ENCODE measurements at places on chromosomes 7 and 10.

- no peak for ATAC-seq
Measured at GRCh38 chr10:90344226-90344625, 513.6 kb downstream of the HTR7 start.

GRCh38 chr7:4470246-4470645 lies 211.8 kb upstream of the FOXK1 start:
- ATAC-seq = no peak

GRCh38 chr10:119203006-119203405 lies 4.4 kb upstream of the GRK5 start:
- ATAC-seq = no peak

- ATAC-seq = no peak
Measured at GRCh38 chr7:89238156-89238555, 442.6 kb upstream of the TEX47 start.

- ATAC-seq = peak; percentile 61
Measured at GRCh38 chr10:44517635-44518034, 132.7 kb upstream of the CXCL12 start.

GRCh38 chr10:79202188-79203013 lies 133.6 kb downstream of the ZMIZ1 start:
- ATAC-seq = peak; percentile 53

GRCh38 chr7:37999673-38000072 lies 79.2 kb downstream of the EPDR1 start:
- no peak for ATAC-seq

- ATAC-seq = no peak
Measured at GRCh38 chr7:121741896-121742295, 131.1 kb upstream of the PTPRZ1 start.

DNA sequence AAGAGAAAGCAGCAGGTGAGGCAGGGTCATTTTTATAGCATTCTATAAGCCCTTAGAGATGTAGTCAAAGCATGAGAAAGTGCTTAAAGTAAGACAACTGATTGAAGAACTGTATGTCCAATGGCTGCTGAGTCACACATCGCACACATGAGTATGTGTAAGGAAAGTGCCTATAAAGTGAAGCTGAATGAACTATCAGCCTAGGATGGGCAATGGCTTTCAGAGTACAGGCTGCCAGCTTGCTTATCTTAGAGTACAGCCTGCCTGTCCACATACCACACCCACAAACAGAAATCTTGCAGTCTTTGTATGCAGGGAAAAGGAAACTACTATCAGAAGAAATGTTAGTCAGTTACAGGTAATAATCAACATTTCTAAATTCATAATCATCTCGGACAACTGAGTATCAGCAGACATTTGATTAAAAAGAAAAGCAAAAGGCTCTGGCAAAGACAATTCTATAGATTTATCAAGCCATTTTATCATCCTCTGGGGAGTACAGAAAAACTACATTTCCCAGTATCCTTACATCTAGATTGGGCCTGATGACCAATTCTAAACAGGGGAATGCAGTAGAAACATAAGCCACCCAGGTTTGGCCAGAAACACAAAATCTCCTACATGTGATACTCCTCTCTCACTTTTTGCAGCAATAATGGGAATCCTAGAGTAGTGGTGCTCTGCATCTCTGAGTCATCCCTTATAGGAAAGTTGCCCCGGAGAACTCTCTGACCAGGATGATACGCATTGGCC lies 16.2 kb upstream of the EPHB6 start:
- no peak for ATAC-seq

GRCh38 chr10:1654811-1655356 lies 82.4 kb downstream of the ADARB2 start:
- ATAC-seq = no peak

DNA sequence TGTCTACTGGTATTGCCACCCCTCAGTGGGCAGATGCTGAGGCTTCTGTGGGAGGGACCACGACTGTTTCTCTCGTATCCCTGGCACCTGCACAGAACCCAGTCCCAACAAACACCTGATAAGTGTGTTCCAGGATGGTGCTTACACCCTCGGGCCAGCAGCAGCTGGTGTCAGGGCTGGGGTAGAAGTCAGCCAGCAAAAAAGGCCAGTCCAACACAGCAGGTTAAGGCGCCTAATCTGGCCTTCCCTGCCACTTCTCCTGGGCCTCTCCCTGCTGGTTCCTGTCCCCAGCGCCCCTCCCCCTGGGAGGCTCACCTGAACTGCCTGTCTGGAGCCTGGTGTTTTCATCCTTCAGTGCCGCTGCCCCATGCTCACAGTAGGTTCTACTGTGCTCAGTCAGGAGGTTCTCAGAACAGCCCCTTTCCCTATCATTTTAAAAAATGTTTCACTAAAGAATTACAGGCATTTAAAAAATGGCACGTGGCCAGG lies 20.0 kb downstream of the PODXL start:
- no peak for ATAC-seq

DNA sequence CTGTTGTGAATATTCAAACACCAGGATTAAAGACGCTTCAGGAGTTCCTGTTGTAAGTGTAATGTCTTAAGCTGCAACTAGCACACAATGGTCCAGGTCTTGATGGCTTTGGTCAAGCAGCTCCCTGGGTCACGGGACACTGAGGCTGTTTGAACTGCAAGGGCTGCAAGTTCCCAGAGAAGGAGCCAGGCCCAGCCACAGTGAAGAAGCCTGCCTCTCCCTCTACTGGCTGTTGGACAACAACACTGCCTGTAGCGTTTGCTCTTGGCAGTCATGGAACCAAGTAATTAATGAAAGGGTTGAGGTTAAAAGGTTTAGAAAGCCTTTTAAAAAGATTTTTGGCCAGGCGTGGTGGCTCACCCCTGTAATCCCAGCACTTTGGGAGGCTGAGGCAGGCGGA lies 31.9 kb upstream of the GUSB start:
- peak; percentile 94 for ATAC-seq

- ATAC-seq = peak; percentile 67
Measured at GRCh38 chr10:93495654-93496321, 624 bp upstream of the CEP55 start.

DNA sequence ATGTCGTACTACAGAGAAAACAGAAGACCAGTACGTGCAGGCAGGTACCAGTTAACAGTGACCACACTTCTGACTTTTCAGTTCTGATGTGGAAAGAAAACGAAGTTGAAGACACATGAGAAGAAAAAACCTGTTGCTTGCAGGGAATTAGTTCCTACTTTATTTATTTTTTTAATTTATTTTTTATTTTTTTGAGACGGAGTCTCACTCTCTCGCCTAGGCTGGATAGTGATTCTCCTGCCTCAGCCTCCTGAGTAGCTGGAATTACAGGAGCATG lies 73.8 kb upstream of the ATP6V0A4 start:
- ATAC-seq = no peak
